ENCODE measurements at places on chromosomes 2 and 18.

DNA sequence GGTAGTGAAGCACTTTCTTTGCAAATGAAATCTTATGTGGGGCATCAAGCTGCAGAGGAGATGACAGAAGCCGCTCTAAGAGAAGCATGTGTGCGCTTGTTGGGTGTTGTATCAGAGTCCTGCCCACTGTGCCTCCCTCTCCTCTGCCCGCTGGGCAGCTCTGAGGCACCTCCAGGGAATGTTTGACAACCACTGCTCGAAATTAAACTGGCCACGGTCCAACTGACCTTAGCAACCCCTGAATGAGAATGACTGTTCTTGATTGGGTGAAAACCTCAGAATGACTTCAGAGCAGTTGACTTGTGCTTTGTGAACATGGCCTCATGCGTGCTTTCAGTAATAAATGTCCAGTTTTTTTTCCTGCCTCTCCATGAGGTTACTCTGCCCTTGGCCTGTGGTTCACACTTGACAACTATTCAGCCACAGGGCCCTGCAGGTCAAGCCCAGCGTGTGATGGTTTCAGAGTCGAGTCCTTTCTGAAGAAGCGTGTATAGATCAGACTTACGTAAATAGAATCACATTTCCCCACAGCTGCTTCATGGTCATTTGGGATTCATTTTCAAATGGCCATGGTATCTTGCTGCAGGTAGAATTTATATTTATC is 94.9 kb downstream of the SLC4A3 start:
- DNase-seq: no peak

DNA sequence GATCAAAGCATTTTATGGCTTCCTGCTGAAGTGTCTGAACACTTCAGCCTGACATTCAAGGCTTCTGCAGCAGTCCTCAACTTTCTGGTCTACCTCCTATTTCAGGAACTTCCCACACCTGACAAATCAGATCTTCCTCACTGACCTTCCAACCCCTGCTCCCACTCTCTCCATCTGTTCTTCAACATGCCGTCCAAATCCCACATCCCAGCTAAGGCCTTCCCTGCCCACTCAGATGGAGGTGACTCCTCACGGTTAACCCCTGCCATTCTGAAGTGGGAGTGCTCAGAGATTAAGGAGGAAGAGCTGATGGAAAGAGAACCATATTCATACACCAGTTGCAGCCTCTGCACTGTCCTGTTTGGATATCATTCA is 104.8 kb downstream of the POLR1A start:
- no peak for DNase-seq

GRCh38 chr2:113225263-113226259 is 51.8 kb downstream of the PSD4 start:
- no peak for DNase-seq

GRCh38 chr2:206642075-206643025 is at the start of gene FAM237A:
Gene FAM237A (plus strand): TSS chr2:206642487. CDS start chr2:206644237, 1,750 bp downstream.
- DNase-seq: peak; percentile 38

DNA sequence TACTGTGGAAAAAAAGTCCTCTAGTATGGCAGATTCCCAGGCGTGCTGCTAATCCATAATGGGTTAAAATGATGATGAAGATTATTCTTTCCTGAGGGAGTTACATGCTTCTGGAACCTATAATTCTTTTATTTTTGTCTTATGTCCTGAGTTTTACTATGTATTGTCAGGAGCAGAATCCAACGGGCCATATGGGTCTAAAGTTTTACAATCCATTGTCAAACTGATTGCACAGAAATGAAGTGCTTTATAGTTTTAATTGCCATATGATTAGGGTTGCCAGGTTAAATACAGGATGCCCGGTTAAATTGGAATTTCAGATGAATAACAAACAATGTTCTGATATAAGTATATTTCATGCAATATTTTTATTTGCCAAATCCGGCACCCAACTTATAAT is 100.9 kb upstream of the MAP3K20 start:
- no peak for DNase-seq

GRCh38 chr2:133986881-133987795 is 266.7 kb upstream of the MGAT5 start:
- DNase-seq: no peak

DNA sequence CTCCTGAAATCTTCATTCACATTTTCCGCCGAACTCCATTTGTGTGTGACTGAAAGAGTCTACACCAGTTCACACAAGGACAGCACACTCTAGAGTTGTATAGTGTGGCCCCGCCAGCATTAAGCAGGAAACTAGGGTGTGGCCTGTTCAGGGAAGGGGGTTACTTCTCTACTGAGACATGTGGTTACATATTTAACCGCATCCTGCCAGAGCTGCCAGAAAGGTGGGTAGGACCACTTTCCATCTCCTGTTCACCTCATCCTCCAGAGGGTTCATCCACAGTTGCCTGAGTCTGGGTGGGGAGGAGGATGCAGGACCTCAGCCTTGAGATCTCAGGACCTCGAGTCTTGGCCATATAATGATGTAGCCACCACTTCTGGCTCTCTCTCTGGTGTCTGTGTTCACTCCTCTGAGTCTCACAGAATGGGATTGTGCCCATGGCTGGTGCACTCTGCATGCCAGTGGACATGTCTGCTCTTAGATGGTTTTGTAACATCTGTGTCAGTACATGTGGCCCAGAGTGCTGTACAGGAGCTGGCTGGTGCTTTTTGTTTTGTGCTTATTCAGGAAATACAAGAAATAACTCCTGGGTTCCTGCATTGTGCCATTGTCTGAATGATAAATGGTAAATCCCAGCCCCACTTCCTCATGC is 7.7 kb upstream of the SP140L start:
- no peak for DNase-seq

GRCh38 chr2:58207189-58207588 is 33.9 kb downstream of the FANCL start:
- no peak for DNase-seq

DNA sequence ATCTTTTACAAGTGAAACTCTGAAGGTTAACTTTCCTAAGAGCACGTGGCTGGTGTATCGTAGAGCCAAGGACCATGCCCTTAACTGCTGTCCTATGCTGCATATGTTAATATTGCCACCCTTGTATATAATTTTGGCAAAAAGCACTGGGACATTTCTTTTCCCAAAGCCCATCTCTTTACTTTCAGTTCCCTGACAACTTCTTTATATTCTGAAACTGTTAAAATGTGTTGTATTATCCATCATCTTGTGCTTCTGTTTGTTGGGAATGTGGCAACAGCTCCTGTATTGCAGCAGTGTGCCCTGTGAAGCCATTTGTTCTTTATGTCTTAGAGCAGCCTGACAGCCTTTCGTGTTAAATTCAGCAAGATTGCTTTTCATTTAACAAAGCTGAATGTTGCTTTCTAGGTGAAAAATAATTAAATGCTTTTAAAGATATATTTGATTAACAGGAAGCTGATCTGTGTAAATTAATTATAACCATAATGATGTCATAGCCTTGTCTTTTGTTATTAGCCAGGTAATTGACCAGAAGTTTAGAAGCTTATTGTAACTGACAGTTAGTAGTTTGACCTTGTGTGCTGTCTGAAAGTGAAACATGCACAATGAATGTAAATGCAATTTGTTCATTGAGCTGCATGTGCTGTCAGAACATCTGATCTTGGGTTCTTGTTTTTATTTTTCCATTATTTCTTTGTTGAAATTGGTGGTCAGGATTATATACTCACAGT is 9.7 kb downstream of the RHBDD1 start:
- DNase-seq: no peak

- DNase-seq: peak; percentile 35
These were observed 1630.4 kb upstream of the ACVR2A start for GRCh38 chr2:146214394-146214929.

DNA sequence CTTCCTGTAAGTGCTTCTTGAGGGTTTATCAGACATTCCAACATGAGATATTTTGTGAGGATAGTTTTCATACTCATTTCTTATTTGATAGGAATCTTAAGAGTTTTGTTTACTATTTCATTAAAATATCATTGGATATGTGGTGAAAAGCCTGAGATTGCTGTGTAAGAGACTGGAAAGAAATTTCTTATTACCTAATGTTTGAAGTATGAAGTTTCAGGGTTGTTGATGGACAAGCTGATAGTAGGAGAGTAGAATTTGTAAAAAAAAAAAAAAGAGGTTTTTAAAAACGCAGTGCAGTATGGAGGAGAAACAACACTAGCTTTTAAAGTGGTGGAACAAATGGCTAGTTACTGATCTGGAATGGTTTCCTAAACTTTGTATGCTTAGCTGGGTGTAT is 7.7 kb downstream of the EPB41L5 start:
- DNase-seq: no peak

- no peak for DNase-seq
These were observed 28.3 kb downstream of the SCTR start for GRCh38 chr2:119495948-119496347.

GRCh38 chr2:99152199-99152895 is 2.4 kb downstream of the TSGA10 start:
- no peak for DNase-seq

DNA sequence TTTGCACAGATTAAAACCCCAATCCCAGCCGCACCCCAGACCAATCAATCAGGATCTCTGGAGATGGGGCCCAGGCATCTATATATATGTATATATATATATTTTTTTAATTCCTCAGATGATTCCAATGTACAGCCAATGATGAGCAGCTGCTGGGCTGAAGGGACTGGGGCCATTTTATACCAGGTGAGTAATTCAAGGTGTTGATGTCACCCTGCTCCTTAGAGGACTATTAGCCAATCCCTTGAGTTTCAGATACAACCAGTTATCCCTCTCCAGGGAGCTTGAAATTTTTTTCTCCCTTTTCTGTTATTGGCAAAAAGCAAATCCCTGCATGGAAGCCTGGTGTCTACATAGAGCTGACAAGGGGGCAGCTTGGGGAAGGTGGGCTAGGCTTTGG is 59.8 kb downstream of the MCFD2 start:
- no peak for DNase-seq

GRCh38 chr2:96951125-96951654 is 35.2 kb downstream of the FAM178B start:
- peak; percentile 31 for DNase-seq
